Breast epithelium (tissue), 4 donors: ENCODE measurements at places on chromosomes 1 and 21. TPM values are rescaled to one million over a fixed set of nuclear protein-coding genes. Genes with fewer than 3 reads are reported as not detected.

The FCRL2 gene
- total RNA-seq: 0.66 TPM

The RAB42 gene
- total RNA-seq: 8.0 TPM

The HEYL gene
- 2.3 TPM for total RNA-seq

- no peaks in the 10 kb centered on the region for H3K27me3 ChIP-seq
- no peak overlapping the region for H3K4me3 ChIP-seq
- H3K4me1 ChIP-seq: no peaks in the 10 kb centered on the region
- H3K27ac ChIP-seq: no peak overlapping the region
- DNase-seq: no peak
Measured at GRCh38 chr1:109046671-109047070, 4.8 kb upstream of the WDR47 start.

- DNase-seq: no peak
- no peak overlapping the region for H3K4me3 ChIP-seq
- no peaks in the 10 kb centered on the region for H3K27me3 ChIP-seq
Measured at GRCh38 chr1:83995649-83996048, 3.3 kb downstream of the TTLL7 start.

DNA sequence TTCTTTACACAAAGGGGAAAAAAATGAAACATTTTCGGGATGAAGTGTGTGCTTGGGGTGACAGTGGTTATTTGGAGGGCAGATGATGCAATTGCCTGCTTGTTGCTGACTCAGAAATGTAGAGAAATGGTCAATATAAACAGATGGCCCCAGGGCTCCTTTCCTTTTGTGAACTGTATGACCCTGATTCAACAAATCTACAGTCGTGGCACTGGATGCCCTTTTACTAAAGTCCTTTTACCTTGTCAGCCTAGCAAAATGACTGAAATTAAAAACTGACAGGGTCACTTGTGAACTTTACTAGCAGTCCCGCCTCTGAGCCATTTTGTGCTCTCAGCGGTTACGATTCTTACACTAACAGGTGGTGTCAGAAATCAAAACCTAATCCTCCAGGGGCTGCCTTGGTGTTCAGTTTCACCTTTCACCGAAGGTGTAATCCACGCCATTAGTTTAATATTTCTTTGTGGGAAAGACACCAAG lies 49.8 kb downstream of the GREM2 start:
- H3K4me1 ChIP-seq: no peaks in the 10 kb centered on the region
- no peaks in the 10 kb centered on the region for H3K36me3 ChIP-seq
- H3K27ac ChIP-seq: no peak overlapping the region

- no peak for DNase-seq
- H3K27me3 ChIP-seq: no peaks in the 10 kb centered on the region
- no peaks in the 10 kb centered on the region for H3K36me3 ChIP-seq
- peak overlapping the region; percentile 63 for H3K27ac ChIP-seq
- H3K4me1 ChIP-seq: peaks cover 9% of the 10 kb centered on the region
Measured at GRCh38 chr1:66354311-66355201, 179.4 kb upstream of the SGIP1 start.

DNA sequence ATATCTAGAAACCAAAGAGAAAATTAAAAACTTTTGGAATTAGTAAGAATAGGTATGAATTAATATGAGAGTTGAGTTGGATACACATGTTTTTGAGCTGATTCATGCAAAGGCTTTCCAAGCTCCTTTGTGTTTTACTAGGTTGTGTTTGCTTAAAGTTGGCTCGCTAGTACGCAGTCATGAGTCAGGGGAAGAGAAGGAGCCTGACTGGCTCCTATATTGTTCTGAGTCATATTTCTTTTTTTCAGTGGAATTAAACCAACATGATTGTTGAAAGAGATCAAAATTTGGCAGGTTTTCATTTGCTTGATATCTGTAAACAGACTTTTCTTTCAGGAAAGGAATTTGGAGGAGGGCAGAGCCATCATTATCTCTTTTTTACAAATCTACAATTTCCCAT lies 66.7 kb downstream of the MAGI3 start:
- no peaks in the 10 kb centered on the region for H3K4me1 ChIP-seq
- peak overlapping the region; percentile 43 for H3K27ac ChIP-seq
- H3K4me3 ChIP-seq: no peak overlapping the region
- no peaks in the 10 kb centered on the region for H3K36me3 ChIP-seq

- H3K36me3 ChIP-seq: no peaks in the 10 kb centered on the region
- no peaks in the 10 kb centered on the region for H3K4me1 ChIP-seq
- H3K27me3 ChIP-seq: peaks cover 5% of the 10 kb centered on the region
- H3K27ac ChIP-seq: no peak overlapping the region
- DNase-seq: no peak
Measured at GRCh38 chr1:244100704-244101453, 49.8 kb downstream of the ZBTB18 start.

- H3K36me3 ChIP-seq: no peaks in the 10 kb centered on the region
- H3K27ac ChIP-seq: no peak overlapping the region
- H3K27me3 ChIP-seq: peaks cover 8% of the 10 kb centered on the region
- DNase-seq: no peak
- no peak overlapping the region for H3K4me3 ChIP-seq
- no peaks in the 10 kb centered on the region for H3K4me1 ChIP-seq
Measured at GRCh38 chr21:45253180-45253579, 34.5 kb downstream of the POFUT2 start.

DNA sequence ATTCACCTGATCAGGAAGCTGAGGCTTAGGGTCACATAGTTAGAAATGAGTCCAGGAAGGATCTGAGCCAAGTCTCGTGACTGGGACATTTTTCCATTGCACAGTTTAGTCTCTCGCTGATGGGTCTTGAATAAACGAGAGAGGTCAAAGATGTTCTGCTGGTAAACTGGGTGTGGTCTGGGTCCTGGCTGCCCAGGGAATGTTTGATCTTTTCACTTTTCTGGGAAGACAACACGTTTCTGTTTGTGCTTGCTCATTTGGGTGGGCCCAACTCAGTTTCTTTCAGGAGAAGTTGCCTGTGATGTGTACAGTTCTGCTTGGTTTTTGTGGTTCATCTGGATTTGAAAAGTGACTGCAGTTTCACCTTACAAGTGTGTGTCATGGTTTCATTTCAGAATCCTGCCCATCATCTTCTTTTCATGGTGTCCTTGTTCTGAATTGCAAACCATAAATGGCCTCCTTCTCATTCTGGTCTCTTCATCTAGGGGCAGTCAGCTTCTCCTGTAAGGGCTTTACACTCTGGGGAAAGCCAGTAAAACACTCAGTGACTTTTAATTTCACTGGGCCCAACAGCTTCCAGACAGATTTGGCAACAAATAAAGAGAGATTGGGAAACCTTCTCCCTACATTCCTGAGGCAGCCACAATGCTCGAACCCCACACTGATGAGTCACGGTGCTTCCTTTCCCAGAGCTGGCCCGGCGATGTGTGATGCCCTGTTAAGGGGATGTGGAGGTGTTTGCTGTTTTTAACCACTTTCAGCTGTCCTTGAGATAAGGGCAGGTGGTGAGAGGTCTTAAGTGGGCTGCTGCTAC lies 7.2 kb upstream of the TACSTD2 start:
- H3K36me3 ChIP-seq: no peaks in the 10 kb centered on the region

DNA sequence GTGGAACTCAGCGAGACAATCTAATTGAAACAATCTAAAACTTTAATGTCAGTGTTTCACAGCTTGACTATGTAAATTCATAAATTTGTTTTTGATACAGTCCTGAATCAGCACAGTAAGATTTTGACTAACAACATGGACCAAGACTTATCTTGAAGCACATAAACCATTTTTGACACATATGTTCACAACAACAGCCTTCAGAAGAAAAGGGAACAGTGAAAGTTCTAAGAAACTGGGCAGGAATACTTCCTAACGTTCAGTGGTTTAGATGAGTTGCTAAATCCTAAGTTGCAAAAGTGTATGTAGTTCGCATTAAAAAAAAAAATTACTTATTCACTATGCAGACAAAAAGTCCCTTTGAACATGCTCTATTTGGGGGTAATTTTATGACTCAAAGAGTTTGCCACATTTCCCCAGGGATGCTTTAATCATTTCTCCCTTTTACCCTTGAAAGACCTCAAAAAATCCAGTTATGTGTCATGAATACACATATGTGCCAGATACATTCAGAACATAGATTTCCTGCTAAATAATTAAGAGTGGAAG lies 120.2 kb downstream of the MRPL39 start:
- no peak for DNase-seq
- no peak overlapping the region for H3K27ac ChIP-seq

The TIE1 gene
- 24.2 TPM for total RNA-seq

GRCh38 chr1:19418503-19418971 lies 66.8 kb downstream of the CAPZB start:
- H3K4me1 ChIP-seq: peaks cover under 1% of the 10 kb centered on the region
- H3K27ac ChIP-seq: no peak overlapping the region
- no peaks in the 10 kb centered on the region for H3K27me3 ChIP-seq
- H3K4me3 ChIP-seq: no peak overlapping the region
- no peak for DNase-seq

- H3K4me1 ChIP-seq: no peaks in the 10 kb centered on the region
- H3K27ac ChIP-seq: no peak overlapping the region
- no peaks in the 10 kb centered on the region for H3K27me3 ChIP-seq
Measured at GRCh38 chr21:42025376-42026081, 15.4 kb upstream of the ZBTB21 start.

The SHISAL2A gene
- total RNA-seq: not detected

GRCh38 chr21:41786509-41786987 lies 19.7 kb upstream of the RIPK4 start:
- H3K4me3 ChIP-seq: no peak overlapping the region
- DNase-seq: peak; percentile 84
- H3K36me3 ChIP-seq: no peaks in the 10 kb centered on the region
- no peaks in the 10 kb centered on the region for H3K4me1 ChIP-seq

The OLIG2 gene
- not detected for total RNA-seq

DNA sequence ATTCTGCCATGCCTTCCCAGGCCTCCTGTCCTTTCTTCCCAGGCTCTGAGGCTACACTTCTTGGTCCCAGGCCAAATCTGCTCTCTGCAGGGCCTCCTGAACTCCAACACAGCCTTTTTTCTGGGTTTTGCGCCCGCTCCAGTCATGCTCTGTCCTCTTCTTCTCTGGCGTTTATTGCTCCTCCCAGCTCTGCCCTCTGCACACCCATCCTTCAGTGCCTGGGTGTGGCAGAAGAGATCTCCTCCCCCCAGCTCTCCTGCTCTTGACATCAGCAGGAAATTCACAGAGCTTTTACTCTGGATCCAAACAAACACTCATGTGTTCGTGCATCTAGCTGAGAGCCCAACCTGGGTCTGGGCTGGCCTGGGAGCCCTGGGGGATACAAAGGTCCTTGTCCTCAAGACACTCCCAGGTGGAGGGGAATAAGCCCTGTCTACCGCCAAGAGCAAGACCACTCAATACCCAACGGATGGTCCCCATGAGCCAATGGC lies 22.9 kb upstream of the EPS8L3 start:
- peaks cover 12% of the 10 kb centered on the region for H3K4me1 ChIP-seq
- no peak for DNase-seq
- no peaks in the 10 kb centered on the region for H3K27me3 ChIP-seq
- H3K4me3 ChIP-seq: no peak overlapping the region

- no peak overlapping the region for H3K27ac ChIP-seq
- peaks cover 3% of the 10 kb centered on the region for H3K36me3 ChIP-seq
- H3K4me3 ChIP-seq: no peak overlapping the region
- no peak for DNase-seq
Measured at GRCh38 chr1:152777510-152778137, 2.7 kb downstream of the LCE1F start.

The NTMT2 gene
- total RNA-seq: not detected

DNA sequence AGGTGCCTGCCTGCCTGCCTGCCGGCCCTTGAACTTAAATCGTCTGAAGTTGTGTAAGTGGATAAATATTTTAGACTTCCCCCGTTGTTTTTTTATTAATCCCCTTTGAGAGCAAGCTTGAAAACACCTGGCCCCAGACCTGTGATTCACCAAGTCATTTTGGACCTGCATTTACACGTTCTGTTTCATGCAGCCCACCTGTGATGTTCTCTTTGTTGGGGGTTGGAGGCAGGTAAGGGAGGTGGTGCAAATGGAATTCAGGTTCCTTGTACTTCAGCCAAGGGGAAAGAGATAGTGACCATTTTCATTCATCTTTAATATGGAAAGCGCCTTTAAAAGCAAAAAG lies 1.2 kb downstream of the SLC37A1 start:
- peak overlapping the region; percentile 86 for H3K27ac ChIP-seq
- peaks cover 18% of the 10 kb centered on the region for H3K4me1 ChIP-seq
- H3K36me3 ChIP-seq: no peaks in the 10 kb centered on the region
- peak overlapping the region; percentile 82 for H3K4me3 ChIP-seq

The TAF13 gene
- total RNA-seq: 25.8 TPM

DNA sequence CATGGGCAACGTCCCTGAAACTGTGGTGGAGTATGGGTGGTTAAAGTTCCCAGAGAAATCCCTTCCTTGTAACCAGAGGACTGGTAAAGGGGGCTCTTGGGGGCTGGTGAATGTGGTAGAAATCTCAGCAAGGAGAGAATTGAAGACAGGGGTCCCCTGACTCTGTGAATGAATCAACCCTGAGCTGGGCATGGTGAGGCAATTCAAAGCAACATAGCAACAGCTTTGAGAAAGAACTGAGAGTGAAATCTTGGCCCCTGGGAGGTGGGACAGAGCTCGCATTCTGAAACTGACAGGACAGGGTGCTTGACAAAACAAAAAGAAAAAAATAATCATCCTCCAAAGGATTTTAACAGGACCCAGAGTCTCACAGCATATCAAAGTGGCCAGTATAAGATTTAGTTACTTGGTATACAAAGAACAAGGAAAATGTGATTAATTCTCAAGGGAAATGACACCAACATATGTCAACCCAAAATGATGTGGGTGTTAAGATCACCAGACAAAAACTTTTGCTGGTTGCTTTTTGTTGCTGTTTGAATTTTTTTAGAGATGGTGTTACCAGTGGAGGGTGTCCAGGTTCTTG lies 11.7 kb upstream of the SUMO3 start:
- no peaks in the 10 kb centered on the region for H3K4me1 ChIP-seq
- H3K27ac ChIP-seq: no peak overlapping the region
- no peaks in the 10 kb centered on the region for H3K36me3 ChIP-seq

The LYPD8 gene
- total RNA-seq: not detected

DNA sequence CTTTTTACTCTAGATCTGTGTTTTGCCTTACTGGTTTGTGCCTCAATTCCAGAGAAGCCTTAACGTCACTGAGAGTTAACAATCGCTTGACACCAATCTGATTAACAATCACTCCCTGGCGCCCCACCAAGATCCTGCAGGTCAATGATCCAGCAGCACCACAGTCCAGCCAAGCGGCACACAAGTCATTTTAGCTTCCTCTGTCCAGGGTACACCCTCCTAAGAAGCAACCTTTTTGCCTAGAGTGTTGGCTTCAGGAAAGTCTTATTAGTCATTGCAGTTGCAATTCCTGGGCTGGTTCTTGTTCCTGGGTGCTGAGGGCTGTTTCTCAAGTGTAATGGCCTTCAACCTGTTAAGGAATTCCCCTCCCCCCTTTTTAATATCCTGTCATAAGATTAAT lies 323.0 kb upstream of the USP25 start:
- no peaks in the 10 kb centered on the region for H3K36me3 ChIP-seq
- no peak overlapping the region for H3K27ac ChIP-seq
- no peak for DNase-seq
- H3K4me1 ChIP-seq: no peaks in the 10 kb centered on the region

The AK5 gene
- total RNA-seq: 111 TPM

The NIT1 gene
- total RNA-seq: 44.5 TPM

The S100A16 gene
- total RNA-seq: 154 TPM

DNA sequence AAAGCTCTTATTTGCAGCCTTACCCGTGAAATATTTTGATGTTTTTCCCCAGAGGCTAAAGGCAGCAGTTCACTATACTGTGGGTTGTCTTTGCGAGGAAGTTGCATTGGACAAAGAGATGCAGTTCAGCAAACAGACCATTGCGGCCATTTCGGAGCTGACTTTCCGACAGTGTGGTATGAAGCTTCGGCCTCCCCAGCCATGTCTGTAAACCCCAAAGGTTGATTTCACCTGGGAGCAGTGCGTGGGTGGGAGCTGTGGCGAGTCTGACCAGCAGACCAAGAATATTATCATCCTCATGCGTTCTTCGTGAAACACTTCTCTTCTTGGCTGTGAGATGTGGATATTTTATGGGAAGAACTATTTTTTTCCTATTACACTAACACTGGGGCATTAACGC lies 3.6 kb downstream of the CENPS start:
- H3K4me3 ChIP-seq: no peak overlapping the region
- no peak overlapping the region for H3K27ac ChIP-seq
- H3K36me3 ChIP-seq: no peaks in the 10 kb centered on the region
- H3K27me3 ChIP-seq: no peaks in the 10 kb centered on the region

The ERVH48-1 gene
- total RNA-seq: not detected
